ENCODE measurements at places on chromosomes 3 and 15.

- DNase-seq: peak; percentile 76
These were observed 177.2 kb upstream of the THBS1 start for GRCh38 chr15:39403640-39404117.

DNA sequence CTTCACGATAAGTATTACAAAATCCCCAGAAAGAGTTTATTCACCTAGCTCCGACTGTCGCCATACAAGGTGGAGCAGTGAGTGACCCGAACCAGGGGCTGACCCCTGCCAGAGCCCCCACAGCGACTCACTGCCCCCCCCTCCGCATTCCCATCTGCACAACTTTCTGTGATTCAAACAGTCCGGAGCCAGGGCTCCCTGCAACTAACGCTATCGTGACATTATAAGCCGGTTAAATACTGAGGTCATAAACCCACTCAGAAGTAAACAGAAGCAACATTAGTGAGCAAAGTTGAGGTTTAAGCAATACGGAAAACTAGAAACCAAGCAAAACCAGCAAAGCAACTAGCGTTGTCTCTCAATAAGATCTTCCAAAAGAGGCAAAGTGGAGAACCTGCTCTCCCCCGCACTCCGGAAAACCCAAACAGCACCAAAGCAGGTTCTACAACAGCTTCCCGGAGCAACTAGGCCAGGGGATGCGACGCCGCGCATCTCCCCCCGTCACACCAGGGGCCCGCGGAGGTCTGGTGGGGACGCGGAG, 642 bp downstream of the SCAP start:
- DNase-seq: peak; percentile 25

DNA sequence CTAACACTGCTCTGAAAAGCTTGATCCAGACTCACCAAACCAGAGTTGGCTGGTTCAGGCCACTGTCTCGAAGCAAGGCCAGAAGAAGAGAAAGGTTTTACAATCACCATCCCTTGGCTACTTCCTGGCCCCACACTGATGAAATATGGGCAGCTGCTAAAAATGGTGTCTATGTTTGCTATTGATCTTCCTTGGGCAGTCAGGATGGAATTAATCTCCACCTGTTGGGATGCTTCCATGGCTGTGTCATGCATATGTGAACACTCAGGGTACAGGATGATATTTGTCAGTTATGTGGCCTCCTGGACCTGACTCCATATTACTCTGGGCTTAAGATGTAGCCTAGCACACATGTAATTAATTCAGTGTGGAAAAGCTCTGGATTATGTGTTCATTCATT, 61.9 kb downstream of the FRMD4B start:
- DNase-seq: no peak

DNA sequence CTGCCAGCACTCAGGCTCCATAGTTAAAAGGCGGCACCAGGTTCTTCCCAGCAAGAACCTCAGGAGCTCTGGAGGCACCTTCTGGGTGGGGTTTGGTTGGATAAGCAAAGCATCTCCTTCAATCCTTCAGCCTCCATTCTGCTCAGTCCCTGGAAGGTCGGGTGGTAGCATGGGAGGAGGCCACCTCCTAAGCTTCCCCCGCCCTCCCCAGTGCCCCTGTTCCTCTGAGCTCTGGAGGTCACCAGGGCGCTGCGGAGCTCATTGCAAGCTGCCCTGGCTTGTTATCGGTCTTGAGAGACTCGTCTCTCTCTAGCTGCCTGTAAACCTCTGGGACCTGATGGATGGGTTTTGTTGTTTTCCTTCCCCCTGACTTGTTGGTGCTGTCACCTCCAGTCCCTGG, 124.8 kb downstream of the RPLP1 start:
- DNase-seq: no peak

DNA sequence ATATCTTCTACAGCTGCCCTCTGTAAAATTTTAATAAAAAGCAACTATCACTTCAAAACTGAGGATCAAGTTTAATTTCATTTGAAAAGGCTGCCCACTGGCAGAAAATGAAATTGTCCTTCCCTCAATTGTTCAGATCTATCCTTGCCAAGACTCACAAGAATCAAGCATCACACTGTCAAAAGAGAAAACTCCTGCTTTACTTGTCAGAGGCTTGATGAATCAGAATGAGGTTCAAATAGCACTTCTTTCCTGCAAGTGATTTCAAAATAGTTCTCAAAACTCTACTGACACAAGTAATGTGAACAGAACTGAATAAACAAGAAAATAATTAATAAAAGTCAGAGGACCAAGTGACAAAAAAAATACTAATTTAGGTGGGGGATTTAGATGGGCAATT, 70.6 kb downstream of the GOLIM4 start:
- DNase-seq: peak; percentile 12

DNA sequence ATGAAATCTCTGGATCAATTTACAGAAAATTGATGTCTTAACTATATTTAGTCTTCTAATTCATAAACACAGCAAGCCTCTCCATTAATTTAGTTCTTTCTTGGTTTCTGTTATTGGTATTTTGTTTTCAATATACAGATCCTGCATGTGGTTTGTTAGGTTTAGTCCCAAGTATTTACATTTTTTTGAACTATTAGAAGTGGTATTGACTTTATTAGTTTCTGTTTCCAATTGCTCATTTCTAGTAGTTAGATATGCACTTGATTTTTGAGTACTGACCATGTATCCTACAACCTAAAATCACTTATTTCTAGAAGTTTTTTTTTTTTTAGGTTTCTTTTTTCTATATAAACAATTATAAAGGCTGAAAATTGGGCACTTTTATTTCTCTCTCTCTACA, 335.9 kb downstream of the CHST2 start:
- DNase-seq: no peak

DNA sequence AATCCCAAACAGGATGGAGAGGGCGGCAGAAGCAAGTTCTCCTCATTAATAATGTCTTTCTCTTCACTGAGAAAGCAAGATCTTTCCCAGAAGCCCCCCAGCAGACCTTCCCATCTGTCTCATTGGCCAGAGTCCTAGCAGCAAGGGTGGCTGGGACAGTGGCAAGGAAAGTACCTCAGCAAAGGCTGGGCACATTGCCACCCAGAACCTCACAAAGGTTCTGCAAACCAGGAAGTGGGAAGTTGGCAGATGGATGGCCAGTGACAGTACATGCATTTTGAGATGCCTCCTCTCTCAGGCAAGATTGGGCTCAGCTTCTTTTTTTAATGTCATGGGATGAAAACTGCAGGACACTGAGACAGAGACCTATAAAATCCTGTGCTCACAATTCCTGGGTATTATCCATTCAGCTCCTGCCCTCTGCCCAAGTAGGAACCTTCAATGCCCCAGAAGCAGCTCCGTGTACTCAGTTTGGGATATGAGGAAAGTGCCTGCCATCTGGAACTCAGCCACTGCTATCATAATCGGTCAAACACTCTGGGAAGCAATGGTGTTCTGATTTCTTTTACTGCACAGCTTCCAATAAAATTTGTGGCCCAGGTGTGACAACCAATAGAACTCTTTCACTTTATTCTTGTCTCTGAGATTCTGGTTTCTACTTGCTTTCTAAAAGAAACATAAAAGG, 25.5 kb downstream of the DPH3 start:
- peak; percentile 23 for DNase-seq

DNA sequence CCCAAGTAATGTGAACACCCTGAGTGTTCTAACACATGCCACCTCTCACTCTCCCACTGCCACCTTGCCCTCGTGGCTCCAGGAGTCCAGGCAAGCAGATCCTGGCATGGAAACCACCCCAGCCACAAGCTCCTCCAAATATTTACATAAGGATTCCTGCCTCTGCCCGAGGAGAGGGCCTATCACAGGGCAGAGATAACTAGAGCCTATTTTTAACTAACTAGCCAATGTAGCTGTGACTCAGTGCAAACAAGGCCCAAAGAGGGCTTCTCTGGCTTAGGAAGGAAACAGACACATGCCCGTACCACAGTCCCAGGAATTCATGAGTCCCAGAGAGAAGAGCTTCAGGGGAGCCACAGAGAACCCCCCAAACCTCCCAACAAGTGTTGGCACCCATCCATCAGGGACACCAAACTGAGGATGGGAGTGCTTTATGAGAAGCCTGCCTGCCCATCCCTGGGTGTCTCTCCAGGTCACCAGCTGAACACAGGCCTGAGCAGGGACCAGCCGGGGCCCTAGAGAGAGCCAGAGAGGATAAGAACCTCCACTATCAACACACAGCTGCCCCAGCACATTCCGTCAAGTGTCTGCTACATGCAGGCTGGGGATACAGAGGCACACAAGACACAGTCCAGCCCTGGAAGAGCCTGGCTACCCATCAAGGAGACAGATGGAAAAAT, 9.2 kb downstream of the FYCO1 start:
- DNase-seq: peak; percentile 67

DNA sequence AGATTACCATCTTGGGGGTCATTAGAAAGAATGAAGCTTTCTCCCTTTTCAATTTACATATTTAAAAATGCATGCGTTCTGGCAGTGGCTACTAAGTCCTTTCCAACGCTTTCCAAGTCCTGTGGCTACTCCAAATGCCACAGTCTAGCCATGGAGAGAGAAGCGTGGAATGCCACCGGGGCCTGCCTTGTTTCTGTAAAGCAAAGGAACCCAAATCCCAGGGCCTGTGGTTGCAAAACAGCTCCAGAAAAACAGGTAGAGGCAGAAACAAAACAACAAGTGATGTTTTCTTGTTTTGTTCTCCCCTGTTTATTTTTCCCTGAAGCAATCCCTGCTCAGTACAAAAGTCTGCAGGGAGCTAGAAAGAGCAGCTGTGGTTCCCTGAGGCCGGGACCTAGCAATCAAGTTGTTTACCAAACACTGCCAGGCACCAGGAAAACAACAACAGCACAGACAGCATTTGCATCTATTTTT, 85.5 kb downstream of the FOXP1 start:
- DNase-seq: no peak

DNA sequence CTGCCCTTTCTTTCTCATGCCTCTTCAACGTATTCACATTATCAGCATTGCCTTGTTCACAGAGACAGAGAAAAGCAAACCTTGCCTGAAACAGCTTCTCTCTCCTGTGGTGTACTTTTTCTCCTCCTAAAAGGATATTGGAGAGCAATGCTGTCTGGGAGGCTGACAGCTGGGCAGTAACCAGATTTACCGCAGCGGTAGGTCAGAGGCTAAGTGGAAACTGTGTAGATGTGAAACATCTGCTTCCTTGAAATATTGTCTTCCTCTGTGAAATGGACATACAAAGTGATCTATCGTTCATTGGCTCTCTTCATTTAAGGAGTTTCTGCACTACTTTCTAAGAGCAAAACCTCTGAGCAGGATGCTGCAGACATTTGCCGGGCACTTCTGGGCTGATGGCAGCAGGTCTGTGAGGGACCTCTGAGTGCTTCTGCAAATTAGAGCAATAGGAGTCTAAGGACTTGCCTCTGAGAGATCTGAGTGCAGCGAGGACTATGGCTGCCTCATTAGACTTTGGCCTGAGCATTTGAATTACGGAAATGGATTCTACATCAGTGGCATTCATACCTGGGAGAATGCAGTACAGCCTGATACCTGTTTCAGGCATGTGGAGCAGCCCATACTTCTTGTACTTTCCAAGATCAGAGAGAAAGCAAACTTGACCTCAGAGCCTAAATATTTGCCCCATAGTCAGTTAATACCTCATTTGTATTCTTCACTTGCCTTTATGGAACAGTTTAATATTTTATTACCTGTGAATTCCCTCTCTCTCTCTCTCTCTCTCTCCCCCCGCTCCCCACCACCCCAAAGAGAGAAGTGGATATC, 260.5 kb upstream of the TPRG1 start:
- no peak for DNase-seq

GRCh38 chr15:69104050-69104750, 56.2 kb upstream of the GLCE start:
- no peak for DNase-seq

GRCh38 chr3:181017690-181018089, 28.2 kb upstream of the DNAJC19 start:
- no peak for DNase-seq

GRCh38 chr15:89192136-89192535, 29.2 kb downstream of the RLBP1 start:
- DNase-seq: no peak

DNA sequence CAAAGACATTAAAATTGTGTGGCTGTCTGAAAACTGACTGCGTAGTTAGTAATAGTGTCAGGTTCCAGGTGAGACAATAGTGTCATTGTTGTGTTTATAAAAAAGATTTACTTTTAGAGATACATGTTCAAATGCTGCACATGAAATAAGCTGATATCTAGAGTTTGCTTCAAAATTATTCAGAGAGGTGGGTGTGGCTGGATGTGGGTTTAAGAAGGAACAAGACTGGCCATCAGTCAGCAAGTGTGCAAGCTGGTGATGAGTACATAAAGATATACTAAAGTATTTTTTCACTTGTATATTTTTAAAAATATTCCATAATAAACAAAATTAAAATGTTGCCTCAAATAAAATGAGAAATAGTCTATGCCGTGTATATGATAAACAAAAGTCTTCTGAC, 190.6 kb downstream of the ARRDC4 start:
- no peak for DNase-seq

DNA sequence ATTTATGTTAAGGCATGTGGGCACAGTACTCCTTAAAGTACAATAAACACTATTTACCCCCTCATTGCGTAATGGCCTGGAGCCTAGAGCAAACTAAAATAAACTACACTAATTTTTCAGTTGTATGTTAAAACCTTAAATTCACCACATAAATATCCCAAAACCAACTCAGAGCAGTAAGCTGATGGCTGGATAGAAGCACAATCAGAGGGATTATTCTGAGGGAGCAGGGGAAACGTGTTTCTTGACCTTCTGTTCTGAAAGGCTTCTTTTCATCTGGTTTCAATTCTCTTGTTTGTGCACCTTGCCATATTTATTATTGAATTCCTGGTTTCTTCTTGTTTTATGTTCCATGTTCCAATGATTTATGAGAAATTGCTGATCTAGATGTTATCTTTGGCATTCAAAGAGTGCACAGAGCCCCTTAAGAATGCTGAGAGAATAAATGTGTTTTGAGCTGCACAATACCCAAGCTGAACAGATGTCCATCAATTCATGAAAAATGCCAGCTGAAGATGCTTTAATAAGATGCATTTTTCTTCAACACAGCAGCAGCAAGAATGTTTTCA, 29.6 kb downstream of the RPL22L1 start:
- DNase-seq: peak; percentile 39

DNA sequence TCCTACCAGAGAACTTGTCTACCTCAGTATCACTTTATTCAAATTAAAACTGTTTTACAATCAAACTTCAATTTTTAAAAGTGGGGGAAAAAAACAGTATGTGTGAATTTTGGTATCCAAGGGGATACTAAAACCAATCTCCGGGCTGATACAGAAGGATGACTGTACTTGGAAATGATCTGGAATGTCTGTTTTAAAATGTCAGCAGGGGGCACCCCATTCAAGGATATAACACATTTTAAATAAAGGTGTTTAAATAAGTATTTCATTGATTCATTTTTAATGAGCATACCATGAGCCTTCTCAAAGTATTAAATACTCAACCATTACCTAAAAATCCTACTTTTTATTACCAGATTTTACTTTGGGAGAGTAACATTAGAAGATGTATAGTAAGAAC, 67.9 kb downstream of the ULK4 start:
- peak; percentile 67 for DNase-seq

DNA sequence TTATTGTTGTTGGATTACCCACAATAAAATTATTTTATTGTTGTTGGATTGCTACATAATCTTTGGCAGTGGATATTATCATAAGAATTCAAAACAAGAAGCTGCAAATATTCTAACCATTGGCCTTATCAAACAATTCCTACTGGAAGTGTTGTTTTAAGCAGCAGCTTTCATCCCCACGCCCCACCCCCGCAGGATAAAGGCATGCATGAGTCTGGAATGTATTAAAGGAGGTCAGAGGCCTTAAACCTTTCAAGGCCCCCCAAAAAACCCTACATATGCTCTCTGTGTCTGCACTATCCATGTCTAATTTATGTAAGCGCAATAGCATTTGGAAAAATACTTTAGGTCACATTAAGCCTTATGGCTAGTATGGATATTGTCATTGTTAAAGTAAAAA, 23.1 kb downstream of the P3H2 start:
- no peak for DNase-seq

GRCh38 chr15:93036951-93037819, 51.8 kb downstream of the RGMA start:
- peak; percentile 52 for DNase-seq

Measured in AG10803 (cell line).